ENCODE measurements at places on chromosomes 7 and 10.
A peak's percentile ranks its signal among the peaks of the same experiment; 100 is the strongest.

- DNase-seq, result peak; percentile 100
These were observed at the start of gene ABCF2 for GRCh38 chr7:151226875-151227782. Gene ABCF2 (minus strand): TSS chr7:151227205. CDS start chr7:151226458, 747 bp downstream.

GRCh38 chr10:72186258-72186981 is 29.4 kb upstream of the ANAPC16 start:
- no peak for DNase-seq

DNA sequence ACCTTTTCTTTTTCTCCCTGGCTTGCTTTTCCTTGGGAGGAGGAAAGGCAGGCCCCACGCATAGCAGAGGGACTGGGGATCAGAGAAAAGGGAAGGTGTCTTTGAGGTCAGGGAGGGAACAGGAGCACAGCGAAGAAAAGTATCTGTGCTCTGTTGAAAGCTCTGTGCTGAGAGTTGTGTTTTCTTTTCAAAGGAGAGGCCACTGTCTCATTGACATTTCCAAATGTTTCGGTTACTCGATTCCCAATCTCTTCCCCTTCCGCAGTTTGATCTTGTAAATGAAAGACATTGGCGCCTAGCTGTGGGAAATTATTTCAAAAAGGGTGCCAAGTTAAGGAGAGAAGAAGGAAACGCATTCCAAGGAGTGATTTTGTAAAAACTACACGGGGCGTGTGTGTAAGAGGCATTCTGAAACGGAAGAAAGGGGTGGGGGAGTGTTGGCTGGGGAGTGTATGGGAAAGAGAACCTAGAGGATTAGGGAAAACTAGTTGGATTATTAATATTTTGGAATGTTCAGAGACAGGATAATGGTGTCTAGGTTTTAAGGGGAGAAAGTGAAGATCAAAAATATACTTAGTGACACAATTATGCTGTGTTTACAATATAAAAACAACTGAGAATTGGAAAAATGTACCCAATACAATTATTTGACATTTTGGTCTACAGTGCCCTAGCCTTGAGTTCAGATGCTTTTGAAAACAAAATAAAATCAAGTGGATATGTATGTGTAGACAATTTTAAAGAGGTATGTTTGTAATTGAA is 708 bp downstream of the KLHDC10 start:
- DNase-seq, result no peak

DNA sequence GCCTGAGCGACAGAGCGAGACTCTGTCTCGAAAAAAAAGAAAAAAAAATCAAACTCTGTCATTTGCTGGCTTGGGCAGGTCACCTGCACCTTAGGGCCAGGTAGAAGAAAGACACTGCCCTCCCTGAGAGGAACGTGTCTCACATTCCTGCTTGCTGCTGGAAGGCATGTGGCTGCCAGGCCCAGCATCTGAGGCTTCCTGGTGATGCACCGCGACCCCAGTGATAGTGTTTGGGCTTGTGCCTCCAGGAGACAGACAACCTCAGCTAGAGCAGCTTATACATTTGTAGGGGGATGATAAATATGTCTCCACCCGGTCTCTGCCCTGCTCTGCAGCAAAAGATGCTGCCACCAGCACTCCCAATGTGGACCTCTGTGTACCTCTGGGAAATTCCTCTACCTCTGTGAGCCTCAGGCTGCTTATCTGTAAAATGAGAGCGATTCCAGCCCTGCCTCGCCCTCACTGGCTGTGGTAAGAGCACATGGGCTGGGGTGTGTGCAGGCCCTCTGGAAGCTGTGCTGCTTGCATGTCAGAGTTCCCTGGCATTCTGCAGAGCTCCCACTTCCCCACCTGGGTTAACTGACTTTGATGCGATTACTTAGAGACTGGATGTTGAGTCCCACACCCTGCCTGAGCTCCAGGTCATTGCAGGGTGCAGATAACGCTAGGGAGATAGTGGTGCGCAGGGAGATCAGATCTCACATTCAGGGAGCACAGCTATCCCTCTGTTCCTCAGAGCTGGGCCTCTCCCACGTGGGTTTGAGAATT is 19.9 kb downstream of the SLC29A3 start:
- no peak for DNase-seq

GRCh38 chr7:36349626-36350025 is 40.0 kb upstream of the ANLN start:
- no peak for DNase-seq

DNA sequence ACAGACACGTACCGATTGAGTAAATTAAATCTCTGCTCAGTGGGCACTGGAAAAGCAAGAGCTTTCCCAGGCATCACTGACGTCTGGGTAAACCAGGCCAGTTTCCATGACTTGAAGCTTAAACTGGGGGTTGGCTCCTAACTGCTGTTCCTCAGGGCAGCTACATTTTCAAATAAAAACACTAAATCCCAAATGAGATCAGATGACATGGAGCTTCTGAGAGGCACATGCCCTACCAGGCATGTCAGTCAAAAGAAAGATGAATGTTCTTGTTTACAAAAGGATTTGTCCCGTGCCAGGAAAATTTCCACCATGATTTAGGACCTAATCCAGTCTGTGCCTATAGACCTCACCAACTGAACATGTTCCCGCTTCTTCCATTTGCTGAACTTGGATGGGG is 220.2 kb downstream of the KCNMA1 start:
- DNase-seq, result no peak

DNA sequence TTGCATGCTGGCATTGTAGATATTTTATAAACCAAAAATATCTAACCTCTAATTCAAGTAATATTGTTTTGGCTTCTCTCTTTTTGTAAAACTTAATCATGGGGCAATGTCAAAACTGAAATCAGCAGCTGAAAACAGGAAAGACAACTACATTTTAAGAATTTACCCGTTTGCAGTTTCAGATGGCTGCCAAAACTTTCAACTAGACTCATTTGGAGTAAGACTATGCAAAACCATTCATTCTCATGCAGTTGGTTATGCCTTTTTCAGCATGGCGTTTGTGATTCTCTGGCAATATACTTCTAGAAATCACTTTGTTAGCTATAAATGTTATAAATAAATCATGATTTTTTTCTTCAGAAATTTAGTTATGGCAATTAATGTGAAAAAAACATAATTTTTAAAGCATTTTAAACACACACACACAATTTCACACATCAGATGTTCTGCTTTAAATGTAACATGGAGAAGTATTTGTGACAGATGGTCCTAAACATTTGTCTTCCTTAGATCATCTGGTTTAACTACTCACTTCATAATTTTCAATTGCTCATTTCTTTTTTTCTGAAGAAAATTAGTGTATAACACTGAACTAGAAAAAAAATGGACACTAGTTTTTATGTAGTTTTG is 116.4 kb downstream of the ITGB8 start:
- no peak for DNase-seq

DNA sequence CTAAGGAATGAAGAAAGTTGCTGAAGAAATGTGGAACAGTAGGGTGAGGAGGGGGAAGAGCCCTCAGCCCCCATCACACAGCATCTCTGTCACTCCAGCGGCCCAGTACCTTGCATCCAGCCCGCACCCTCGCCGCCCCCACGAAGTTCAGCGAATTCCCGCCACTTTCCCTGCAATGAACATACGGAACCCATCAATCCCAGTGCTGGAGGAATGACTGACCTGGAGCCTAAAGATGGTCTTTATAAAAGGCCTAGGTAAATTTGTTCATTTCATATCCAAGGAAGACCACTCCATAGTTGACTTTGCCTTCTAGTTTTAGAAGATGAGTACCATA is 779 bp upstream of the KIF5B start:
- no peak for DNase-seq

GRCh38 chr7:2403718-2404648 is 572 bp downstream of the CHST12 start:
- DNase-seq, result no peak

- DNase-seq, result no peak
These were observed 96.6 kb downstream of the ANKRD30A start for GRCh38 chr10:37222046-37222445.

DNA sequence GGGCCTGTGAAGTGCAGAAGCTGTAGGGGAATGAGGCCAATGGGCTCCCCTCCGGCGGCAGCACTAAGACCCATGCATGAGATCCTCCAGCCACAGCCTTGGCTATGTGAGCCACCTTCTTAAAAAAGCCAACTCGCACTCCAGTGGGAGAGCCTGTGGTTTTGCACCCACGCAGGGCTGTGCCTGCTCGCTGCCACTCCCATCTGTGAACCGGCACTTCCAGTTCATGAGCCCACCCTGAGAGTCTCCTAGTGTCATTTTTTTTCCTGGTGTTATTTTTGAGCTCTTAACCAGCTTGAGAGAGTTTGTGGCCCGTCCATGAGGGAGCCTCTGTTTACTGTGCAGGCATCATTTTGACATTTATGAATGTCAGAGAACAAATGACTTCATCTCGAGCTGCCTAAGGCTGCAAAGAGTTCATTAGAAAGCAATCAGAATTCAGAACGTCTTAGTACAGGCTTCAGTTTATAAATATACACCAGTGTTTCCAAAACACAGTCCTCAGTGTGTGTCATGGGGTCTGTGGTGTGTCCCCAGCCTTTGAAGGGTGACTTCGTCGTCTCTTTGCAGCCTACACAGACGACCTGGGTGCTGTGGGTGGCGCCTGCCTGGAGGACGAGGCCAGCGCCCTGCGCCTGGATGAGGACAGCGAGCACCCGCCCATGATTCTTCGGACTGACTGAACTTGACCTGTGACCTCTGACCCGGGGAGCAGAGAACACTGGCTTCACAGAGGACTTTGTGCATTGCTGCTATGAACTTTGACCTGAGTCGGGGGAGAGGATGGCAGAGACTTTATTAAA is 40.4 kb downstream of the WIPI2 start:
- DNase-seq, result no peak

DNA sequence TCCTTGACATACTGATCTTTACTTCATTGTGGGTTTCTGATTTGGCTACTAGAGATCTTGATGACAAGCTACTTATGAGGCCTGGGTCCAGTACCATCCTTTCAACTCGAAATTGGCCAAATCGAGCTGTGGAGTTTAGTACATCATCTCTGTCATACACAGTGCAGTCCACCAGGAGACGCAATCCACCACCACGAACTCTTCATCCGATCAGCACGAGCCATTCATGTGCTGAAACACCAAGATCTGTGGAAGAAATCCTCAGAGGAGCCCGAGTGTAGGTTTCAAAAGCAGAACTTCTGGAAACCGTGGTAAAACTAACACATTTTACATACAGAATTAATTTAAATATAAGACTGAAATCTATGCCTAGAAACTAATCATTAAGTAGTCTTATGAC is 14.2 kb downstream of the DNAJC9 start:
- DNase-seq, result peak; percentile 46

GRCh38 chr7:40923626-40924025 is 779.3 kb downstream of the INHBA start:
- DNase-seq, result no peak

GRCh38 chr10:54478601-54479000 is 322.4 kb downstream of the PCDH15 start:
- DNase-seq, result no peak

GRCh38 chr7:157076466-157076865 is 62.3 kb upstream of the UBE3C start:
- DNase-seq, result no peak

DNA sequence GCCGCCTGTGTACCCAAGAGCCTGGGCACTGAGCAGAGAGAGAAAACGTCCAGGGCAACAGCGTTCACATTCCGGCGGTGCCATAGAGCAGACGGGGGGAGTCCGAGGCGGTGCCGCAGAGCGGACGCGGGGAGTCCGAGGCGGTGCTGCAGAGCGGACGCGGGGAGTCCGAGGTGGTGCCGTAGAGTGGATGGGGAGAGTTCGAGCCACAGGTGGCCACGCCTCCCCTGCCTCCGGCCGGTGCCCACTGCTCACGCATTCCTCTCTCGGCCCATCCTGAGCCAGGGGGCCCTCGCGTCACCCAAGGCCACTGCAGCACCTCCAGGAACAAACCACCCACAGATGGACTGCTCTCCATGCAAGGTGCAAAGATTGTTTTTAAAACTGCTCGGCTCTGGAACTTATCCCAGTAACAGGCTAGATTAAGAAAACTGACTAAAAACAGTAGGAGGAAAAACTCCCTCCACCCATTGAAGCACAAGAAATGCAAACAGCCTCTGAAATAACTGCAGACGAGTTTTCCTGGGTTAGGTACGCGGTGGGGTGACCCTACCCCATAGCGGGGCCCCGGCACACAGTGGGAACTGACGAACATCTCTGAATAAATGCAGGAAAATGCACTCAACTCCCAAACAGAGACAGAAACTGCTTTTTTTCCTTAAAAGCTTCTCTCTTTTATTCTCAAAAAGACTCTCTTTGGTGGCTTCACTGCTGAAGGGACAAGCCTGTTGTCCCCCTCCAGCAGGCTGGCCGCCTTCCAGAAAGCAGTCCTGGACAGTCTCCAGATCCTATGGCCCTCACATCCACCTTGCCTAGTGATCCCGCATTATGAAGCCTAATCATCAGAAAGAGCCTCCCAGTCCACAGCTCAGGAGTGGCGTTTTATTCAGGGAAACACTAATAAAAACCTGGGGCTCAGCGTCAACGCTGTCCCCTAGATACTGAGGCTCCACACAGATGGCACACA is 55.9 kb downstream of the DIP2C start:
- DNase-seq, result no peak

DNA sequence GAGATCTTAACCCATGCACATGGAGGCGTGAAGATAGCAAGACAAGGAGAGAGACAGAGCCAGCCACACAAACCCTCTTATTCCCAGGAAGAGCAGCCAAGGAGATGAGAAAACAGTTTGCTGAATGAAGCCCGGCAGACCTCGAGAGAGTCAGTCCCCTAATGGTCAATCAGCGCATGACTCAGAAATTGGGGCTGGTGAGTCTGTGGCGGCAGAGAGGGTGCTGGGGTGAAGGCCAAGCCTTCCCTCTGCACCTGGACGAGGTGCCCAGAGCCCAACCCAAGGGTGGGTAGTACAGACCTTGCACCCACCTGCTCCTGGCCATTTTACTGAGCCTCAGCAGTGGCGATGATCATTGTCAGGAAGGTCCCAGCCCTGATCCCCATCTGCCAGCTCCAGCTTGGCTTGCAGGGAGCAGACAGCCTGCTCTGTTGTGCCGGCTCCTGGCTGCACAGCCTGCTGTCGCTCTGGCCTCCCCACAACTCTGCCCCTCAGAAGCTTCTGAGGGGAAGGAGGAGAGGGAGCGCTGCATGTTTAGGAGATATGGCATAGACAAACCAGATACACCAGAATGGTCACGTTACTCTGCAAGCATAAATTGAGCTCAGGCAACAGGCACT is 256.6 kb downstream of the RPS24 start:
- no peak for DNase-seq

DNA sequence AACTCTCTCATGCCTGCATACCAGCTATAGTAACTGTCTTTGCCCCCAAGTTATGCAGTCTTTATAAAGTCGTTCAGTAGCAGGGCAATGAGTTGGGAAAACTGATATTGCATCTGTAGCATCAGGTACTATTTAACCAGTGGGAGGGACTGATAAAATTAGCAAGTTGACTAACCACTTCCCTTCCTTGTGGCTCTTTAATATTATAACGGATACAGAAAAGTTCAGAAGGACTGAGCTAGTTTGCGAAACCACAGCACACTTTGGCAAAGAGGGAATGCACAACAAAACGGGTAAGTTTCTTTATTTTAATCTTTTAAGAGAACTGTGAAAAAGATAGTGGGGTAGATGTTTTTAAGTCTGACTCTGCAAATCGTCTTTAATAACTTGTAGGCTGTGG is 205.3 kb upstream of the HDAC9 start:
- DNase-seq, result no peak

All from ecto neural progenitor cell (in vitro differentiated cells).